ENCODE measurements at places on chromosomes 3 and 15.
A peak's percentile ranks its signal among the peaks of the same experiment; 100 is the strongest.

DNA sequence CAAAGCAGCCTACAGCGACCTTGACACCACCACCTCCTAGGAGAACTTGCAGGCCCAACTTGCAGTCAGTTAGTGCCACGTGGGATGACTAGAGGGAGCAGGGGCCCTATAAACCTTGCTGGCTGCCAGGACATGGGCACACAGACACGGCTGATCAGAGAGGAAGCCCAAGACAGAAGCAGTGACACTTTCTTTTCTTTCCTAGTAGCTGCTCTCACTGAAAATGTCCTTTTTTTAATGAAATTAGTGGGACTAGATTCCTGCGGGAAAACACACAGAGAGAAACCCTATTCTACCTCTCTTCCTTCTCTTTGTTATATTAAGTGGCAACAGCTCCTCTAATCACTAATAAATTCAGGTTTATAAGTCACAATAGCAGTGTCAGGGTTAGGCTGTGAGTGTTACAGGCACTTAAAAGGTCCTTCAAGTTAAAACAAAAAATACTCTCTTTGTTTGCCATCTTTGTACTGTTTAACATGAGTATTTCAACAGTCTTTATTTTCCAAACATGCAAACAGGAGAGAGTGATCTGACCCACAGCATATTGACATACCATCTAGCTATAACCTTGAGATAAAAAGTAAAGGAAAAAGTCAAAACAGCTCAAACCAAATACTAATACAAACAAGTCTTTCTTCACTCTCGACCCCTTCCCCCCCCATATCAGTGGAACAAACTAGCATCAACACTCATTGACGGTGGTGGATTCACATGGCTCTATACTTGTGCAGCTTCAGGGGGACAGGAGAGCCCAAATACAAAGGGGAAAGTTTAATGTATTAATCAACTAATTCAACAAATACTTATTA lies 2.1 kb upstream of the TMEM212 start:
- DNase-seq: no peak

GRCh38 chr15:97728791-97729190 lies 231.7 kb upstream of the ARRDC4 start:
- no peak for DNase-seq

DNA sequence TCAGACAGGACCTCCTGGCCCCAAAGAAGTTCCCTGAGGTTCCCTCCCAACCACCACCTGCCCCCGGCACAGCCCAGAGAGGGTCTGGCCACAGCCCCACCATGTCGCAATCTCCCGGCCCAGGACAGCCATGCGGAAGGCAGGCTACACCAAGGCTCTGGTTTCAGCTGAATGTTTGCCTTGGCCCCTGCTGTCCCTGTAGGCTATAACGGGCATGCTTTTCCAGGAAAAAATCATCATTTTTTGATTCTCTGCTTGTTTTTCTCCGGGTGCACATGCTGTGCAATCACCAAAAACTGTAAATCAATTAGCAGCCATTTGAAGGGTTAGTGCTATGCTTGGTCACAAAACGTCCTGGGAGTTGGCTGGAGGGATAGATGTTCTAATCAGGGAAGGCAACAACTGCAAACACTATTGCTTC lies 142.7 kb upstream of the IGF1R start:
- DNase-seq: no peak

GRCh38 chr15:85676342-85677098 lies 118.2 kb downstream of the KLHL25 start:
- DNase-seq: no peak

DNA sequence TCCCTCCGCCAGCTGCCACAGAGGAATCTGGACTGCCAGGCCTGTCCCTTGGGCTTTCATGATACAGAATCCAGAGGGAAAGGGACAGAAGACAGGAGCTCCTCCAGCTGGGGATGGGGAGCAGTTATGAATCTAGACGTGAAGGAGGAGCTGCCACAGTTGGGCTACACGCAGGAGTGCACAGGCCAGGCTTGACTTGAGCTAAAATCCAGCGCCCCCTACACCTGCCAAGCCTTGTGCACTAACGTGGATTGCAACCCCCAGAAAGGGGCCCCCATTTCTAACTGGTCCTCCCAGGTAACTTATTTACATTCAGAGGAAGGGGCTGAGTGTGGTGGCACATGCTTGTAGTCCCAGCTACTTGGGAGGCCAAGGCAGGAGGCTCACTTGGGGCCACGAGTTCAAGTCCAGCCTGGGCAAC lies 14.3 kb downstream of the KLHL6 start:
- no peak for DNase-seq

GRCh38 chr15:66412220-66412619 lies 25.5 kb downstream of the MAP2K1 start:
- no peak for DNase-seq

DNA sequence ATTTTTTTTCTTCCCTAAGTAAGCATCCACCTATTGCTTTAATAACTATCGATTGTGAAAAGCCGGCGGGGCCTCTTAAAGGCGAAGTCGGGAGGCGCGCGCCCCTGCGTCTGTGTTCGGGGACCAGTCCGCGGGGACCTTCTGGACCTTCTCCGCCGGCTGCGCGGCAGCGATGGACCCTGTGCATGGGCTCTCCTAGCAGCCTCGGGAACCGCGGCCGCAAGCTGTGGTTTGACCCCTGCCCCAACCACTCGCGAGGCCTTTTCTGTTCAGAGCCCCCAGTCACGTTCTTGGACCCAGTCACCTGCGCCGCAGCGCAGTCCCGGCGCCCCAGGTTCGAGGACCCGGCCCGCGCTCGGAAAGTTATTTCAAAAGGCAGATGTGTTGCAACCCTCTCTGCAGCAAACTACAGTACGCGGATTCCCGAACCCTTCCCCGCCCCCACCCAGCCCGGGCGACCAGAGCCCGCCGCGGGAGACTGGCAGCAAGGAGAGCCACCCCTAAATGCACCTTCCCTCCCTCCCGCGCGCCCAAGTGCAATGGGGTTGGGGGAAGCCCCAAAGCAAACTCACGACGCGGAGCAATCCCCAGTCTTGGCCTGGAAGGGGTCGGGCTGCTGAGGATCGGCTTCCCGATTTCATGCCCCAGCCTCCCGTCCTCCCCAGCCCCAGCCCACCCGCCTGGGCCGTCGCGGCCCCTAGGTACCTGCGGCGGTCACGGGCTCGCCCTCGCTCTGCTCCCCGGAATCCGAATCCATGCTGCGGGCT lies 684 bp downstream of the TNFAIP8L3 start:
- no peak for DNase-seq

DNA sequence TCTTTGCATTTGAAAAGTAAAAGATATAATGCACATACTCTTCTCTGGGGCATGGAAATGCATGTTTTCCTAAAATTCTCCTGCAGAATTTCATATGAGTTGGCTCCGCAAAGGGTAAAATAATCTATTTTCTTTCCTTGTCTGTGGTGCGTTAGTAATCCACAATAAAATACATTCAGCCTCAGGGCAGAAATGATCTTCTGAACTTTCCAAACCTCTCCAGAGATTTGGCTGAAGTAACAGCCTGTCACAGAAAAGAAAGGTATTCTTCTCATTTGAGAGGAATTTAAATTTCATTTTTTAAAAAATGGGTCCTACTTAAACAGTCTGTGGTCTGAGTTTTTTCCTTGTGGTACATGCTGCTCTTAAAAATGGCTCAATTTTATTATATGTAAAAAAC lies 182.7 kb upstream of the DCBLD2 start:
- DNase-seq: no peak

DNA sequence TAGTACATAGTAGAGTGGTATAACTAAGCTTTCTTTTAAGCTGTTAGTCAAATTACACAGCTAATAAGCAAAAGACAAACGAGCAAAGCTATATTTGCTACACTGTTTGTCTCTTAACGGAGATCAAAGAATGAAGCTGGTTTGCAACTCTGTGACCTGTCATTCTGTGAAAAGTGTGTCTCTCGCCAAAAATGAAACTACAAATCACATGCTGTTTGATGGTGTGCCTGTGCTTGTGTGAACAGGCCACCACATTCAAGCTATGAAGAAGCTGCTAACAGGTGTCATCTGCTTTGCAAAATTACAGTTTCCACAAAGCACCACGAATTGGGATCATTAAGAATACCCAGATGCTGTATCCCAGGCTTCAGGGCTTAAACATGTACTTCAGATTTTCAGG lies 667.8 kb upstream of the NAALADL2 start:
- no peak for DNase-seq

DNA sequence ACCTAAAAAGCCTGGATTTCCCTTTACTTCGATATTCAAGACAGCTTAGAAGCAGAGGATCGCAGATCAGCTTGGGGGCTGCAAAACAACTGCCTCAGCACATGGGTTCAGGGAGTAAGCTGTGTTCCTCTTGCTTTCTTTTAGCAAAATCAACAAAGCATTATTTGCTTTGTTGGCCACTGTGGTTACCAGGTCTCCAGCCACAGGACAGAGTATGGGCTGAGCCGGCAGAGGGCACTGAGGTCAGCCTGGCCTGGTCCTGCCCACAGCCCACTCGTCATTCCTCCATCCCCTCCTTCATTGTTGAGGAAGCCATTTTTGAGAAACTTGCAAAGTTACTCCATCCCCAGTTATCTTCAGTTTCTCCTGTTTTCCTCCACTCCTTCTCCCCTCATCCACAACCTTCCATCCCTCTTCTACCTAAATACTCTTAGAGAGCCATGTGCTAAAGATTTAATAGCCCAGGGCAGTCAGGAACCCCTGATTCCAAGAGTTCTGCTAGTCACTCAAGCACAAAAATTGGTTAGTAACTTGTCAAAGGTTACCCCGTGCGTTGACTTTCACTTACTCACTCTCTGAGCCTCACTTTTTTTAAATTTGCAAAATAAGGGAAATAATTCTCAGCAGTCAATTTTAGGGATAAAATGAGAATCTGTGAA lies 60.0 kb upstream of the HES1 start:
- no peak for DNase-seq

GRCh38 chr3:167361306-167361705 lies 18.8 kb downstream of the ZBBX start:
- no peak for DNase-seq

DNA sequence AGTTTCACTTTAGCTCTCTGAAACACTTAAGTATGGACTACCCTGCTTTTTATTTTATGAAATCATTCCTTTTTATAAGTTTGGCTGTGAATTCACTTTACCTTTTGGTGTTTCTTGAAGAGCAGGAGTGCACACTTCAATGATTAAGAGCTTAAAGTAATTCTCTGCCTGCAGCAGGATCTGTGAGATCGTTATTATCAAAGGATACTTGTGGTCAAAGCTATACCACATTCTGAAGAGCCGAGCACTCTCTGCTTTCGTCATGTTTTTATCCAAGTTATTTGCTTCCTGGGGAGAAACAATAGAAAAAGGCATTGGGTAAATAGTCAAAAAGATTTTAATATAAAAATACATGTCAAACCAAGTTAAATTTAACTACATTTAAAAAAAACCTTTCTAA lies 243.7 kb downstream of the CHST2 start:
- DNase-seq: no peak

DNA sequence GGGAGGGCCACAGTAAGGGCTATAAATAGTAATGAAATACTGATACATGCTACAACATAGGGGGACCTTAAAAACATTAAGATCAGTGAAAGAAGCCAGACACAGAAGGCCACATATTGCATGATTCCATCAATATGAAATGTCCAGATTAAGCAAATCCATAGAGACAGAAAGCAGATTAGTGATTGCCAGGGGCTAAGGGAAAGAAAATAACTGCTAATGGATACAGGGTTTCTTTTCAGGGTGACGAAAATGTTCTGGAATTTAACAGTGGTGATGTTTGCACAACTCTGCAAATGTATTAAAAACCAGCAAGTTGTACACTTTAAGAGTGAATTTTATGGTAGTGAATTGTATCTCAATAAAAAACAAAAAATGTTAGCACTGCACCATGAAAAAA lies 37.0 kb downstream of the PIK3R4 start:
- no peak for DNase-seq

DNA sequence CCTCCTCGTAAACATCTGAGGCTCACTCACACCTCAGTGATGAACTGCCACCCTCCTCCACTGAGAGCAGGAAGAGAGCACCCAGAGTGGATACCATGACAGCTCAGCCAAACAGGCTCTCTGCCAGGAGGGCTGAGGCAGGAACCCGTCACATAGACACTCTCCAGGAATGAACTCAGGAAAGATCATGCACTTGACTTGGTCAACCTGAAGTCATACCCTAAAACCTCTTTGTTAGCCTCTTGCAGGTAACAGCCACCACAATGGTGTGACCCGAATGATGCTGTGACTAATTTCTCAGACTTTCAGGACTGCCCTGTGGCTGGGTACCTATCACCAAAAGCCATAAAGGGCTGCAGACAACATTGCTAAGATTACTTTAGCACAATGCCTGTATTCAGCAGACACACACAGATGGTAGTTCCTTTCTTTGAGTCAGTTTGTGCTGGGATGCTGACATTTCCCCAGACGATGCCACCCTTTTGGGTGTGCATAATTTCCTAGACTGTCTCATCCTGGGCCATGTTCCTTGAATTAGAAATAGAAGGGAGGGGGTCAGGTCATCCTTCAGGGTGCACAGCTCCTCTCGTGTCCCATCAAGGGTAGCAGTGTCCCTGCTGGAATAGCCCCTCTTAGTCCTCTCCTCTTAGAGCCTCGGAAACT lies 30.3 kb downstream of the CX3CR1 start:
- no peak for DNase-seq

DNA sequence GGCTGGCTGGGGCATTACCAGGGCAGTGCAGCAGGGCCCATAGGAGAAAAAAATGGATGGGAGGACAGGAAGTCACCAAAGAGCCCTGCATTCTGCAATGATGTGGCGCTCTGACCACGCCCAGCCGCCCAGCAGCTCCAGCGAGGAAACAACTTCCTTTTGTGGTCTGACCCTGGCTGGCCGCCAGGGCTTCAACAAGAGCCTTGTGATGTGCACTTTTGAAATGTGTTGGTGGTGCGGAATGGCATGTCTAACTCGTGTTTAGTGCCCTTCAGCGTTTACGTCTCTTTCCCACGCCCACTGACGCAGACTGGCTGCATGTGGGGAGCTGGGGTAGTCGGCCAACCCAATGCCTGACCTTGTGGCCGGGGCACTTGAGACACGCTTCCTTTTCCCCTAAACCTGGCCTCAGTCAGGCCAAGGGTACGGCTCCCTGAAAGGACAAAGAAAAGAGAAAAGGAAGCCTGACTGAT lies 81.9 kb upstream of the CTNNB1 start:
- peak; percentile 53 for DNase-seq

DNA sequence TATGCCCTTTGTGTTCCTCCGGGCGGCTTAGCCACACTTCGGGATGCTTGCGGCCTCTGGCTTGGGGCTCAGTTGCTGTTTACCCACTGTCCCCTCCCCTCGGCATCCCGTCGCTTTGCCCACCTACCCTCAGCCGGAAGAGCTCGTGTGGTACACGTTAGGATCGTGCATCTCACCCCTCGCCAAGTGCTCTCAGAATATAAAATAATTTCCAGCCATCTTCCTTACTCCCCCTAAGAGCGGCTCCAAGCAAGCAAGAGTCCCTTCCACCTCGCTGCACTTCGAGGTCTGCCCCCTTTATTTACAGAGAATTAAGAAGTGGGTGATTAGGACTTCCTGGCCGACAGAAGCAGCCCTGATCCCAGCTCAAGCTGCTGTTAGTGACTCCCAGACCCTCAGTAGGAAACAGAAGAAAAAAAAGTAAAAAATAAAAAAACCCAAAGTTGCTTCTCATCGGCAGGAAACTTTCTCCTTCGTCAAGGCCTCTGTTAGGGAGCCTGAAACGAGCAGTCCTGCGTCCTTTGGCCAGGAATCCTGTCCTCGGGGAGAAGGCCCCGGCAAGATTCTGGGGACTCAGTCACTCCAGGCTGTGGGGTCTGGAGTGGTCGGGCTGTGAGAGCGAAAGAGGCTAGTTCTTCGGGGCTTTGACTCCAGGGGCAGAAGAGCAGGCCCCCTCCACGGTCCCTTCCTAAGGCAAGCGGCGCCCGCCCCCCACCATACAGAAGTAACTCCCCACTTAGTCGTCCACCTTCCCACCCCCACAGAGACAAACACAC lies 3.0 kb downstream of the MEIS2 start:
- no peak for DNase-seq

- no peak for DNase-seq
Measured at GRCh38 chr3:99413504-99413903, 224.9 kb upstream of the COL8A1 start.

Data from activated CD4-positive, CD25-positive, alpha-beta regulatory T cell (primary cell).